Smooth muscle cell of the umbilical artery (primary cell): ENCODE measurements at places on chromosomes 6 and 20. TPM values are rescaled to one million over a fixed set of nuclear protein-coding genes. Genes with fewer than 3 reads are reported as not detected.

CEBPB gene
- total RNA-seq, result 51.1 and 107 TPM in 2 replicates

HLA-DPA1 gene
- total RNA-seq, result 0.30 TPM in 1 of 2 replicates, not detected in the other

TCF15 gene
- total RNA-seq, result not detected in 2 replicates

OR2B6 gene
- not detected in 2 replicates for total RNA-seq

SLC32A1 gene
- total RNA-seq, result not detected in 2 replicates

CRISP2 gene
- total RNA-seq, result not detected in 2 replicates

LHFPL5 gene
- not detected in 2 replicates for total RNA-seq

ALDH5A1 gene
- 0.59 and 0.69 TPM in 2 replicates for total RNA-seq

BPI gene
- total RNA-seq, result not detected in 2 replicates

SYTL3 gene
- 0.89 and 1.7 TPM in 2 replicates for total RNA-seq

RAET1E gene
- total RNA-seq, result 0.14 TPM in 1 of 2 replicates, not detected in the other

LGSN gene
- total RNA-seq, result under 0.01 TPM in 1 of 2 replicates, not detected in the other

HCK gene
- not detected in 2 replicates for total RNA-seq

CST2 gene
- total RNA-seq, result not detected in 2 replicates

PIM1 gene
- total RNA-seq, result 7.6 and 21.7 TPM in 2 replicates

DEFB129 gene
- total RNA-seq, result not detected in 2 replicates

SEL1L2 gene
- total RNA-seq, result 0.89 TPM in 1 of 2 replicates, not detected in the other

DDO gene
- under 0.01 and 0.23 TPM in 2 replicates for total RNA-seq

PPP1R18 gene
- total RNA-seq, result 32.1 and 71.9 TPM in 2 replicates

AIF1 gene
- not detected in 2 replicates for total RNA-seq

SLC17A3 gene
- total RNA-seq, result not detected in 2 replicates

JAG1 gene
- total RNA-seq, result 9.5 and 36.2 TPM in 2 replicates

CST5 gene
- total RNA-seq, result not detected in 2 replicates

KIAA1755 gene
- total RNA-seq, result 0.65 and 1.5 TPM in 2 replicates

AVP gene
- total RNA-seq, result not detected in 2 replicates

SAMD5 gene
- total RNA-seq, result 0.88 and 3.3 TPM in 2 replicates

PNPLA1 gene
- 0.05 TPM in 1 of 2 replicates, not detected in the other for total RNA-seq

HUS1B gene
- 0.89 and 1.7 TPM in 2 replicates for total RNA-seq

C6orf15 gene
- not detected in 2 replicates for total RNA-seq

CLPSL2 gene
- total RNA-seq, result not detected in 2 replicates

CST7 gene
- total RNA-seq, result not detected in 2 replicates

TAF8 gene
- total RNA-seq, result 10.9 and 11.0 TPM in 2 replicates

ZC3H12D gene
- total RNA-seq, result 0.05 and 0.30 TPM in 2 replicates
